ENCODE measurements at places on chromosomes 6 and 20. TPM values are rescaled to one million over a fixed set of nuclear protein-coding genes. Genes with fewer than 3 reads are reported as not detected.
A peak's percentile ranks its signal among the peaks of the same experiment; 100 is the strongest.

SMIM29 gene
- total RNA-seq: 47.8 TPM

TBCC gene
- 22.5 TPM for total RNA-seq

FAM184A gene
- total RNA-seq: 0.17 TPM

CDYL gene
- 38.4 TPM for total RNA-seq

DNA sequence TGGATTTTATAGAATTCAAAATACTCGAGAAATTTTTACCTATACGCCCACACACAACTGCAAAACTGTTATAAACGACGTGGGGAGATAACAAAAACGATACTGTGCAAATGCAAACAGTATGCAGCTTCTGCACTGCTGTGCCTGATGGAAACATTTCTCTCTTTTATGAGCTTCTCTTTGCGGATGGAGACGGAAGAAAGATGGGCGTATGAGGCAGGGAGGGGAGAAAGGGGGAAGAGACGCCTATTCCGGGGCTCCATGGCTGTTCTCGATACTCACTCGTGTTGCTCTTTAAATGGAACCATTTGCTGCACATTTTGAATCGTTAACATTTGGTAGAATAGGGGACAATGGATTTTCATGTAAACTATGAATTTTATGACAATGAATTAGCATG is 69.1 kb upstream of the EXOC2 start:
- DNase-seq: no peak

- DNase-seq: no peak
These were observed 8.1 kb downstream of the HLA-DRB1 start for GRCh38 chr6:32581315-32582095.

GRCh38 chr6:2434116-2434515 is 188.7 kb upstream of the GMDS start:
- peak; percentile 84 for DNase-seq

- no peak for DNase-seq
These were observed 248.8 kb downstream of the CDH4 start for GRCh38 chr20:61500791-61501321.

DNA sequence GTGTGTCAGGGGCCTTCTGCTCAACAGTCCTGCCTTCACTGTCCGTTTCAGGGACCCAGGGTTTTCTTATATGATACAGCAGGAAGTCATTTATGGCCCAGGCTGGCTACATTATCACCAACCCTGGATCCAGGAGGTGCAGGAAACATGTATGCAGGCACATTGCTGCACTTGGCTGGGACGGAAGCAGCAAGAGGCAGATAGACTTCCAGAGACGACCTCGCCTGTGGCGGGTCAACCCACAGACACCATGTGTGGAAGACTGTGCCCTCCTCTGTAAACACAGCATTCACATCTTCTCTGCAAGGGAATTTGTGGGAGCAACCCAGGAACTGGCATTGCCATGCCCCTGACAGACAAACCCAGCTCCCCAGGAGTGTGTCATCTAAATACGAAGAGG is 43.7 kb downstream of the TBC1D7 start:
- no peak for DNase-seq
